ENCODE measurements at places on chromosomes 2 and 18.

- no peak for DNase-seq
These were observed 47.2 kb upstream of the UBE2F start for GRCh38 chr2:237919593-237919992.

DNA sequence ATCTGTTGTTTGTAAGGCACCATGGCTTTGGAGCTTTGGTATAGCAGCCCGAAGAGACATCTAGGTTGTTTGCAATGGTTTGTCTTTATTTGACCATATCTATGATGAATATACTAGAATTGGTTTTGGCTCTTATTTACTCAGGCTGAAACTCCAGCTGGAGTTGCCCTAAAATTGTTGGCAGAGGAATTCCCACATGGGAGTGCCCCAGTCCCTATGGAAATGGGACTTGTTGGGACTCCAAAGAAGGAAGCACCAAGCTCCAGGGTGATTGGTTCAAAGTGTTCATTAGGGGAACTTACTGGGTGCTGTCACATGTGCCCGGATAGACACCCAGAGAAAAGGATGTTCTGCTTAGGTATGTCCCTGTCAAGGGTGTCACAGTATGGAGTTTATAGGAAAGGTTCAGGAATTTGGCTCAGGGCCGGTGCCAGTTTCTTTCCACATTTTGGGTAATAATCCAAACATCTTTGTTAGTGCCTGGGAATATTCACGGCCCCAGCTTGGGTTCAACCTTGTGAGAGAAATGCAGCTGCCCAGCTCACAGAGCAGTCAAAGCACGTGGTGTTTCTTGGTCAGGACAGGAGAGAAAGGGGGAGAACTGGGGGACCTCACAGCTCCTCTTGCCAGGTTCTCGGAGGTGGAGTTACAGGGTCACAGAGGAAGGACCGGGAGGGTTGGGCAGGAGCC, 123.5 kb upstream of the ZSWIM2 start:
- DNase-seq: no peak

- DNase-seq: no peak
These were observed 20.8 kb upstream of the TNP1 start for GRCh38 chr2:216880509-216881184.

GRCh38 chr18:49749563-49749962, 63.8 kb downstream of the ACAA2 start:
- DNase-seq: no peak

DNA sequence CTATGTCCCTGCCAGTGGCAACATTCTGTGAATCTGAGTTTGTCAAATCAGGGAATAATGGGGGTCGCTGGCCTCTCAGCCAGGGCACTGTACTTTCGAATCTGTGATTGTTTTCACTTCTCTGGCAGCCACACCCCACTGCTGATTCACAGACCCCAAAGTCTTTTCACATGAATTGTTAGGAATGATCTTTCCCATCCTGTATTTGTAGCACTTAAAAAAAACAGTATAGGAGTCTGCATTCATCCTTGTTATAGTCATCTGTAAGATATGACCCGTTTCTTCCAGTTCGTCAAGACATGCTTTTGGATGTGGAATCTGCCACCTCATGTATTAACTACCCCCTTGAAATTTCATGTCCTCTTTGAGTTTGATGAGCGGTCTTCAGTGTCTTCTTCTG, 928 bp downstream of the NAGK start:
- no peak for DNase-seq

DNA sequence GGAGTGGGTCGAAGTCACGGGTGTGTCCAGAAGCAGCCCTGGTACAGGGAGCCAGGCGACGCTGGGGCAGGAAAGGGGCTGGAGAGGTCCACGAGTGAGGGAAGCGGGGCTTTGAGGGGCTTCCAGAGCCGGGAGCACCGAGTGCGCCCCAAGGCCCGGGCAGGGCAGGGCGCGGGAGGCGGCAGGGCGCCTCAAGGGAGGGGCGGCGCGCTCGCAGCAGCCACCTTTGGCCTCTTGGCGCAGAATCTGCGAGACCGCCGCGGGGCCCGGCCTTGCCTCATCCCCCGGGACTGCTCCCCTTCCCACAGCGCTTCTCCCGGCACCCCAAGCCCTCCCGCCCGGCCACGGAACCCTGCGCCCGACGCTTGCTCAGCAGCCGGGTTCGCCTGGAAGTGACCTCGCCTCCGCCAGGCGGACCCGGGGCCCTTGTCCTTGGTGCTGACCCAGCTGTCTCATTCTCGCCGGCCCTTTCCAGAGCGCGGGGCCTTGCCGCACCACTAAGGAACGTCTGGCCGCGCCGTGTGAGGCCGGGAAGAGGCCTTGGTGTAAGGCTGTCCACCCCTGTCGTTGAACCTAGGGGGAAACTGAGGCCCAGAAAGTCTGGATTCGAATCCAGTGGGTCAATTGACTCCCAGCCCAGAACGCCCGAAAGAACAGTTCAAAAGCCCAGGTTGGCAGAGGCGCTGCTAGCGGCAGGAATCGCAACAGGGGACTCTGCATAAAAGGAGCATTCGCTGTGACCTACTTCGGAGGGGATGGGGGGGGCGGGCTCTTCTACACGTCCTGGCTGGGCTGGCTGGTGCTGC, 584 bp upstream of the DNER start:
- DNase-seq: no peak

DNA sequence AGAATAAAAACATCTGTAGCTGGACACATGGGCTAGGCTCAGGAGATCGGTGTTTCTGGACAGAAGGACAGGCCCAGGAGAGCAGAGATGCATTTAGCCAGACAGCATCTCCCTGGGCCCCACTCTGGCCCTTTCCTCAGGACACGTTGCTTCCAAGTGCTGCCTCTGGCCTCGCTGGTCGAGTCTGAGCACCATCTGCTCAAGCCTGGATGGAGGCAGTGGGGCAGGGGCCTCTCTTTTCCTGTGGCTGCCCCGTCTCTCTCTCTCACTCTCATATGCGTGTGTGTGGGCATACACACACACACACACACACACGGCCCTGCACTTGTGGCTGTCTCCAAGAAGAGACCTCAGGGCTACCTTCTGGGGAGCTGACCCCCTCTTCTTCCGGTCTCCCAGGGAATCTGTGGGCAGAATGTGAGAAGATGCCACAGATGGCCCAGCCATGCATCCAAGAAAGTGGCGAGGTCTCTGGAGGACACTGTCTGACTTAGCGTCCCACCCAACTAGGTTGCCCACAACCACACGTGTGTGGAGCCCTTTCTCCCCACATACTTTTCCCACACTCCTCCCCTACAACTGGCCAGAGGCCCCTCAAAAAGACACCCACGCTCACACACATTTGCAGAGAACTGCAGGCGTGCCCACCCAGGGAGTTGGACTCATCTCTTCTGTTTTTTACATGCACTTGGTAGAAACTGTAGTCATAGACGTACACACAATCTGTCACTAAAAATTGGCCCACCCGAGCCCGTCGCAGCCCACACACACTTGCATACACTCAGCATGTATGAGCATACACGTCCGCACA, 19.9 kb downstream of the CELF4 start:
- no peak for DNase-seq

DNA sequence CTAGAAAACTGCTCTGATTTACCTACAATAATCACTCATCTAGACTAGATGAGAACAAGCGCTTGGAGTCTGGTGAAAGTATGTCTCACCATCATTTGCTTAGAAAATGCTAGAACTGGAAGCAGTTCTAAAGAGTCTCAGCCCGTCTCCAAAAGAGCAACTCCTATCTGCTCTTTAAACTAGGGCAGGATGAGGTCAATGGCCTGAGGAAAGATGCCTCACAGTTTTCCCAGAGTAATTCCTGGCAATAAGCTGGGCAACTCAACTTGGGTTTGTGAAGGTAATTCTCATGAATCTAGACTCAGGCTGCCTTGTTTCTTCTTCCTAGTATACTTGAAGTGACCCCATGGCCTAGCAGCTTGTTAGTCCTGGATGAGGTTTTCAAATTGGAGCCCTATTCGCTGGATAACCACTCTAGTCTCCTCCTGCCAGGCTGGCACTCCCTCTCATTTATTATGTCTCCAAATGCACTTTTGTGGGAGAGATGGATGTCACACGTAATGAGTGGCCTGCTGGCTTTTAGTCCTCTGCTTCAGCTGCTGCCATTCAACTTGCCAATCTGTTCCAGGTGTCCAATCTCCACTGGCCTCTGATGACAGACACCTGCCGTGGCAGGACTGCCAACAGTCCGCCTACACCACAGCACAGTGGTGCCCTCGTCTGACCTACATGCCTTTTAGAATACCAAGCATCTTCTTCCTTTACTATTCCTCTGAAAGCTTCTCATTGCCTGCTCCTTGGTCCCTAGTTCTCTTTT, 80.9 kb downstream of the CABYR start:
- no peak for DNase-seq

- DNase-seq: no peak
These were observed 286.7 kb upstream of the LRRTM1 start for GRCh38 chr2:80591233-80591632.

DNA sequence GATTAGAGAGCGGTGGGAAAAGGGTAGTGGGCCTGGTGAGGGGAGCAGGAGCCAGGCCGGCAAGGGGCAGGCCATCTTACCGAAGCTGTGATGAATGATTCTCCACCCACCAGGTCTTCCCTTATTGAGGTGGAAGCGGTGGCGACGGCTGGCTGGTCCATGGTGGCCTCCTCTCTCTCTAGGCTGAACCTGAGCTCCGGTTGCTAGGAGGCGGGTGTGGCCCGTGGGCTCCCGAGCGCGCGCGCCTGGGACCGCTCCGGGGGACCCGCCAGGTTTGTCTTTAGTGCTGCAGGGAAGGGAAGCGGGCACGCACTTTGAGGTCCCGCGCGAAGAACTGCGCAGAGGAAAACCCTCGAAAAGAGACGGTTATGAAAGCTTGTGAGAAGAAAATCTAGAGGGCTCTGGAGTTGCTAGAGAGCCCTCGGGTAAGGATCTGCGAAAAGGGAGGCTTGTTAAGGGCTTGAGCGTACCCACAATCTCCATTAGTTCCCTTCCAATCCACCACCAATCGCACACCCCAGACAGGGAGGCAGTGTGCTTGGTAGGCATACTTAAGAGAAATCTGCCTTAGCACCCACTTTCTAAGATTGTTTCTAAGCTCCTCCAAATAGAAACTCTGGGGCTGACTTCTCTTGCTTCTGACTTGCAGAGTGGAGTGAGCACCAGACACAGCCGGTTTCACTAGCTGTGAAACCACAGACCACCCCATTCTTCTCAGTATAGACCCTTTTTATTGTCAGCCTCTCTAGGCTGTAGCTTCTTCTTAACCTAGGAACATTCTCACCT, at the start of gene STPG4:
TSS of gene STPG4 (minus strand) at position 218 of the 786 bp plus-strand sequence. CDS start at position 161, 57 bp downstream.
- no peak for DNase-seq

DNA sequence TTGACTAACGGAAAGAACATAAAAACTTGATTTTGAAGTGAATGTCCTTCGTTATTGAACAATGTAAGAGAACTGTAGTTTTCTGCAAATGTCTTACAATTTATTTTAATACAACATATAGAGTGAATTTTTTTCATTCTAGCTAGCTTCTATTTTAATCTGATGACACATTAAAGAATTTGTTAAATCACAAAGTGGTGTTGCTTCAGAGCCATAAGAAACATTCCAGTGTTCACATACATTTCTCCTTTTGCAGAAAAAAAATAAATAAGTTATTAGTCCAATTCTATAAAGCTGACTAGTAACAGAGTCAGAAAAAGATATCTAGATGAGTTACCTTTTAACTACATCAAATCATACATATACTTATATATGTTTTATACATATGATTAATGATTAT, 914.3 kb upstream of the SLC39A10 start:
- no peak for DNase-seq

- no peak for DNase-seq
These were observed 208.0 kb upstream of the FBXO11 start for GRCh38 chr2:48114256-48114655.

- no peak for DNase-seq
These were observed 56.7 kb upstream of the ZNF236 start for GRCh38 chr18:76765649-76766048.

- no peak for DNase-seq
These were observed 6.2 kb upstream of the POU3F3 start for GRCh38 chr2:104847586-104848160.
